Skin of body (tissue), 3 donors: ENCODE measurements at places on chromosomes 11 and 22.

- no peak for DNase-seq
These were observed 1.4 kb upstream of the STIM1 start for GRCh38 chr11:3853899-3854659.

- peak; percentile 29 for DNase-seq
These were observed 267.2 kb downstream of the TENM4 start for GRCh38 chr11:79173615-79174014.

- DNase-seq, result no peak
These were observed 130.2 kb downstream of the CEP164 start for GRCh38 chr11:117457835-117458234.

- peak; percentile 26 for DNase-seq
These were observed 2.9 kb downstream of the RPL3 start for GRCh38 chr22:39316440-39317083.

- DNase-seq, result peak; percentile 29
These were observed 213.1 kb downstream of the INSC start for GRCh38 chr11:15327786-15328231.

DNA sequence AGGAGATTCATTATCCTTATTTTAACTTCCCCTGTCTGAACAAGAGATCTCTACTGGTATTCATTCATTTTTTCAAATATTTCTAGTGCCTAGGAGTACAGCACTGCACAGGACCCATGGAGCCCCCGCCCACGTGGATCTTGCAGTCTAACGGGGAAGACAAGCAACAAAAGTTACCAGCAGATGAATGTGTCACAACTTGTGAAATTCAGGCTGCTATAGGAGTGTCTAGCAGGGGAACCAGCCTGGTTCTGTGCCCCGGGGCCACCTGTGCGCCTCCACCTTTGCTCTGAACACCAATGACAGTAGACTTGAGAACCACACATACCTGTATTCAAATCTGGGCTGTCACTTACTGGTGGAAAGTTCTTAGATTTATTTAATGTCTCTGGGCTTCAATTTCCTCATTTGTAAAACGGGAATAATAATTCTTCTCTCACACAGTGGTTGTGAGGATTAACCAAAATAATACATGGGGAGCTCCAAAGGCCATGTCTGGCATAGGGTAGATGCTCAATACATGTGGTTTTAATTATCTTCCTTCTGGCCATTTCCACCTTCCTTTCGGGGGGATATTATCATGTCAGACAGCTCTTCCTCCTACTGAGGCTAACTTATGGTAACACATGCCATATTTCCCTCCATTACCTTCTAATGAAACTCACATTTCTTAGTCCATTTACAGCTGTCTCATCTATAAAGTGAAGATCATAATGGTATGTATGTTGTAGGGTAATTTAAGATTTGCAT is 17.8 kb downstream of the POU2AF1 start:
- DNase-seq, result no peak

DNA sequence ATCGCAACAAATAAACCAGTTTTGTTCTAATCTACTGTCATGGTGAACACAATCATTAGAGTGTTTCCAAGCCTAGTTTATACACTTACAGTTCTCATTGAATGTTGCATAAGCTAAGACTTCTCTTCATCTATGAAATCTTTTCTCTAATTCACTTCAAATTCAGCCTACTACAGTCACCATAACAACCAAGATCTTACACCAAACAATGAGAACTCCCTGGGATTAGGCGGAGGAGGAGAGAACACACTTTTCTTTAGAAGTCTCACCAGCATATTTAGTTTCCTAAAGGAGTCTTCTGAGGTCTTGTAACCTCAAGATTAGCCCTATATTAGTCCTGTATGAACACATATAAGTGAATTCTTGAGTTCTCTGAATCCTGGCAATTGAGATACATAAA is 1889.7 kb downstream of the LRRC4C start:
- DNase-seq, result no peak

GRCh38 chr22:35986088-35986487 is 42.5 kb downstream of the RBFOX2 start:
- DNase-seq, result no peak

GRCh38 chr11:81987829-81988472 is 745.7 kb downstream of the FAM181B start:
- DNase-seq, result no peak

DNA sequence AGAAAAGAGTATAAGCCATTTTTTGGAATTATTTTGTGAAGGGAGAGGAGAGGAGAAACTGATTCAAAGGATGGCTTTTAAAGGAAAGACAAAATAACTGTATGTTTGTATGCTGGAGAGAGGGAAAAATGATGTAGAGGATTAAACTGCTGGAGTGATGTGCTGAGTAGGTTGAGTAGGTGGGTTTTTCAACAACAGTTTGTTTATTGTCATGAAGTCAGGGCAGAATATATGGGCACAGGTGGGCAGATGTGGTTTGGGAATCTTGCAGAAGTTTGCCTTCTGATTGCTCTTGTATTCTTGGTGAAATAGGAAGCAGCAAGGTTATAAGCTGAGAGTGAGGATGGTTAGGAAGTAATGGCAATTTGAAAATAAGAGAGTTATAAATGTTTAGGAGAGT is 12.1 kb downstream of the SYT9 start:
- DNase-seq, result no peak

- DNase-seq, result no peak
These were observed 81.1 kb upstream of the CRTAM start for GRCh38 chr11:122757201-122757600.

DNA sequence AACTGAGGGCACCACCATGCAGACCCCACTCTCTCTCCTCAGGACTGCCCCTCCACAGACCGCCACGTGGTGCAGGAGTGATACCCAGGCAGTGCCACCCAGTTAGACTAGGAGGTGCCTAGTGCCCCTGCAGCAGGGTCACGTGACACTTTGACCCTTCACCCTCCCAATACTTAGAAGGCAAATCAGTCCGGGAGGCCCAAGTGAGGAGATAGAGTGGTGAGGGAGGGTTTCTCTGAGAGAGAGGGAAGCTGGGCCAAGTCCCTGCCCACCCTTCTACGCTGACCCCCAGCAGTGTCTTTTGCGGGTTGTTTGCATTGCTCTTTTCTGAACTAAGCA is 84.6 kb downstream of the BUD13 start:
- DNase-seq, result no peak

GRCh38 chr11:19735157-19735908 is 22.7 kb downstream of the NAV2 start:
- DNase-seq, result no peak

GRCh38 chr22:17647991-17648390 is 9.4 kb downstream of the BCL2L13 start:
- DNase-seq, result no peak

DNA sequence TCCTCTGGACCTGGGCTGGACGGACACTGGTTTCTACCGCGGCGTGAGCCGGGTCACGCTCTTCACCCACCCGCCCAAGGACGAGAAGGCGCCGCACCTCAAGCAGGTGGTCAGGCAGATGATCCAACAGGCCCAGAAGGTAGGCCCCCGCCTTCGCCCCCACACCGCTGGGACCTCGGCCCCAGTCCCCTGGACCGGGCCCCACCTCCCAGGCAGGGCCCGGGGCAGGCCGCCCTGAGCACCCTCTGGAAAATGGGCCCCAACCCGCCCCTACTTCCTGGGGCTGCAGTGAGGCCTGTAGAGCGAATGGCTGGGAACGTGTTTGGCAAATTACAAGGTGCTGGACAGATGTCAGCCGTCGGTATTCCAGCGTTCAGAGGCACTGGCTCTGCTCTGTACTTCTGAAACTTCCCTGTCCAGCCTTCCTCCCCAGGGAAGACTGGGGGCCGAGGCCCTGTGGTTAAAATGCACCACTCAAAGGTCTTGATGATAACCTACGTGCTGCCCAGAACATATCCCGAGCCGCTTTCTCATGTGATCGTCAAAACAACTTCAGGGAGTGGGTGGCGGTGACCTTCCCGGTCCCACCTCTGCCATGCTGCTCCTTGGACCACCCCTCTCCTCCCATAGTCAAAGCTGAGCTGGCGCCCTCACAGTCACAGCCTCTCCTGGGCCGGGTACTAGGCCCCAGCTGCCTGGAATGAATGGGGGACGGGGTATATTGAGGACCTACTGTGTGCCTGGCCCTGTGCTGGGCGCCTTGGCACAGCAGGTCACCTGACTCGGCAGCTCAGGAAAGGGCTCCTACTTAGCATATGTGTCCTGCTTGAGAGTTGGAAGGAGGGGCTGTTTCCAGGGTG is 869 bp downstream of the FAM83F start:
- no peak for DNase-seq

GRCh38 chr22:31874821-31875220 is 69.5 kb upstream of the YWHAH start:
- DNase-seq, result no peak

- DNase-seq, result no peak
These were observed 7.7 kb upstream of the TCF20 start for GRCh38 chr22:42277988-42278776.

DNA sequence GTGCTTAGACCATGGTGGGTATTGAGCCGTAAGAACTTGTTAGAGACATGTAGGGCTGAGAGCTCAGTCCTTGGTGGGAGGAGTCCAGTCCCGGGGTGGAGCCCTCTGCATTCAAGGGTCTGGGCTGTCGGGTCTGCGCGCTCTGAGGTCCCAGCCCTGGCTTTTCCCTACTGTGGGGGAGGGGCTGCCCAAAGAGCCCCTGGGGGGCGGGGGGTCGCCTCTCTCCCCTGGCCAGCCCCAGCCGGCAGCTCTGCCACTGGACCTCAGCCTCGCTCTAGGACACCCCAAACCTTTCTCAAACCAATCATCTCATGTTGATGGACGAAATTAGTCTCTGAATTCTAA is 1006.4 kb downstream of the BRD1 start:
- no peak for DNase-seq

- no peak for DNase-seq
These were observed 43.5 kb upstream of the MYO18B start for GRCh38 chr22:25698461-25698860.

- no peak for DNase-seq
These were observed 9.7 kb downstream of the SPTBN2 start for GRCh38 chr11:66719111-66719872.

- no peak for DNase-seq
These were observed 110.8 kb downstream of the ARHGAP8 start for GRCh38 chr22:44862981-44863860.

DNA sequence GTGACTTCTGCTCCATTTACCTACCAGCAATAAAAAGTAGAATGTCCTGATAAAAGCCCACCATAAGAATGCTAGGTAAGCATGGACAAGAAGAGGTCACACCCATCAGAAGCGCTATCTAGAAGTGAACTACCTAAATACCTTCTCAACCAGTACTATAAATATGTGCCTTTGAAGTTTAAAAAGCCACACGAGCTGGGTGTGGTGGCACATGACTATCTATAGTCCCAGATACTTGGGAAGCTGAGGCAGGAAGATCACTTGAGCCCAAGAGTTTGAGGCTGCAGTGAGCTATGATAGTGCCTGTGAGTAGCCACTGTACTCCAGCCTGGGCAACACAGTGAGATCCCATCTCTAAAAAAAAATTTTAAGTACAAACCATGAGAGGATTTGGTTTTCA is 66.7 kb downstream of the PACSIN2 start:
- DNase-seq, result no peak

- no peak for DNase-seq
These were observed 764.2 kb downstream of the BRD1 start for GRCh38 chr22:49063545-49063890.

- no peak for DNase-seq
These were observed 90.2 kb upstream of the KCNQ1OT1 start for GRCh38 chr11:2789791-2790567.

GRCh38 chr11:47147681-47148080 is 29.0 kb downstream of the ARFGAP2 start:
- DNase-seq, result no peak

GRCh38 chr11:57353446-57353845 is 15.3 kb downstream of the P2RX3 start:
- no peak for DNase-seq

DNA sequence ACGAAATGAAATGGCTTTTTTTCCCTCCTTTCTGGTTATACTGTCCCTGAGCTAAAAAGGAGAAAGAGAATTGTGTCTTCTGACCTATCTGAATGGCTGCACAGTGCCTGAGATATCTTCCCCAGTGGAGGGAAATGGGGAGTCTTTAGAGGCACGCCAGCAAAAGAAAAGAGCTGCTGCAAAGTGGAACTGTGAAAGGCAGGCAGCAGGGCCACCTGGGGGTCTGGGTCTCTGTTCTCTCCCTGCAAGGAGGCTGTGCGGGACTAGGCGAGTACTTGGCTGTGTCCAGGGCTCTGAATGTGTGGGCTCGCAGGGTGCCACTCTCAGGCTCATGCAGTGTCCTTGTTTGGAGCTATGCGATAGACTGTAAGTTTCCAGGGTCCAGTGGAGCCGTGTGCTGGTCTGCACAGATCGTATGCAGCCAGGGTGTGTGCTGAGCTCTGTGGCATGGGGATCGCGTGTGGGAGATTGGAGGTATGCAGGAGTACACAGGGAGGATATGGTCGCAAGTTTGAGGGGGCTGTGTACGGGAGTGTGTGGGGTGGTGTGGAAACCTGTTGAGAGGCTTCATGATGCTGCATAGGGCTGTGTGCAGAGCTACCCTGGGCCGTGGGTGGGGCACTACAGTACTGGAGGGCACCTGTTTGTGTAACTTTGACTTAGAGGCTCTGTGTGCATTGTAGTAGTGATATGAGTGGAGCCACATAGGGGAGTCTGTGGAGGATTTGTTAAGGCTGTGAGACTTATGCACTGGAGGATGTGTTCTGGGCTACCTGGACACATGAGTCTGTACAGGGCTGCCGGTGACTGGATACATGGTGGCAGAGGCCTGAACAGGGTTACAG is 70.1 kb upstream of the OLFML1 start:
- no peak for DNase-seq

DNA sequence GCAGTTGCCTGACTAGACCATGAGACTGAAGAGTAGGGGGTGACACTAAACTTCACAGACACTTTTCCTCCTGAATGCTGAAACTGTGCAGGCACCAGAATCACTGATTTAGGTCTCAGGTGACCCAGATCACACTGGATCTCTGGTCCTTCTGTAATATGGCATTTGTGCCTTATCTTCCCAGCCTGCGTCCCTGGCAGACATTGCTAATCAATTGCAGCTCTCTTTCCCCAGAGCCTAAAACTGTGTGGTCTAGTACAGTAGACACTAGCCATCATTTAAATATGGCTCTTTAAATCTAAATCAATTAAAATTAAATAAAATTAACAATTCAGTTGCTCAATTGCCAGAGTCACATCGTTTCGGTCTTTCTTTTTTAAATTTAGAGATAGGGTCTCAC is 17.8 kb upstream of the MYEOV start:
- no peak for DNase-seq
